ENCODE measurements at places on chromosomes 5 and 9.
A peak's percentile ranks its signal among the peaks of the same experiment; 100 is the strongest.

DNA sequence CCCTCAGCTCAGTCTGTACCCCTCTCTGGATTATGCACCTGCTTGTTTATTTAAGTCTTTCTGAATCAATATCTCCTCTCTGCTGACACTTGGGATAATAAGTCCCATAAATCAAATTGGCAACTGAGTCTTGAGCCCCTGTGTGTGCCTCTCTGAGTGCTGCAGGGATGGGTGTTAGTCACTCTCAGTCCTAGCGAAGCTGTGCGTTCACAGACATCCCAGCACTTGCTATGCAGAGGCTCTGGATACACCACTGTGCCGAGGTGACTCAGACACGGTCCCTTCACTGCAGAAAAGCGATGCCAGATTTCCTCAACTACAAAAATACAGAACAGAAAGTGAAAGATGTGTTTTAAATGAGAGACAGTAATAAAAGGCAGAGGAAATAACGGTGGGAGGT is 4.1 kb upstream of the KCNMB1 start:
- DNase-seq: peak; percentile 87

- DNase-seq: no peak
These were observed 3.5 kb downstream of the TENT4A start for GRCh38 chr5:6716629-6717149.

- DNase-seq: no peak
These were observed 407.7 kb downstream of the SH3GL2 start for GRCh38 chr9:17986595-17986994.

DNA sequence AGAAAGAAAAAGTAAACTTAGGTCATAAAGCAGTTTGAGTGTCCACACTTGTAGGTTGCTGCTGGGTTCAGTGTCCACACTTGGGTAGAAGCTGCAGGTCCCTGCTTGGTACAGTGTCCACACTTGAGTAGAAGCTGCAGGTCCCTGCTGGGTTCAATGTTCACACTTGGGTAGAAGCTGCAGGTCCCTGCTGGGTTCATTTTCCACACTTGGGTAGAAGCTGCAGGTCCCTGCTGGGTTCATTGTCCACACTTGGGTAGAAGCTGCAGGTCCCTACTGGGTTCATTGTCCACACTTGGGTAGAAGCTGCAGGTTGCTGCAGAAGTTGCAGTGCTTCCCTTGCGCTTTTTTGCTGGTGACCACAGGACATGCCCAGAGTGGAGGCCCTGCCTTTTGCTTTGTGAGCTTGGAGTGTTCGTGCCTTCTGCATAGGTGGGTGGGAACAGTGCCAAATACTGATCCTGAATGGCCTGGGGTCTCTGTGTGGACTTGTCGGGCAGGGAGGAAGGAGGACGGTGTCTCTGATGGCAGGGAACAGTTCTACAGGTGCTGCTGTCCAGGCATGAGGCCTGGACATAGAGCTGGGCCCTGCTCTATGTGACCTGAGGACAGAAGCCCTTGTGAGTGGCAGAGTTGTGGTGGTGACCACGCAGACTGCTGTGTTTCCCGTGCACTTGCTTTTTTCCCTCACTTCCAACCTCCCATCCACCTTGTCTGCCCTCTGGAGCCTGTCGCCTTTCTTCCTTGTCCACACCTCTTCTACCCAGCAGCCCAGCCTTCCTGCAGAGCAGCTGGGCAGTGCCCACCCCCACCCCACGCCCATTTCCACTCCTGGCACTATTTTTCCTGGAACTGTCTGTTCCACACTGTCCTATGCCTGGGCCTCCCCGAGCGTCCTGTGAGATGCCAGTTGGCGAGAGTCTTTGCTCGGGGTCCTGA is 120.8 kb downstream of the EHMT1 start:
- DNase-seq: no peak

DNA sequence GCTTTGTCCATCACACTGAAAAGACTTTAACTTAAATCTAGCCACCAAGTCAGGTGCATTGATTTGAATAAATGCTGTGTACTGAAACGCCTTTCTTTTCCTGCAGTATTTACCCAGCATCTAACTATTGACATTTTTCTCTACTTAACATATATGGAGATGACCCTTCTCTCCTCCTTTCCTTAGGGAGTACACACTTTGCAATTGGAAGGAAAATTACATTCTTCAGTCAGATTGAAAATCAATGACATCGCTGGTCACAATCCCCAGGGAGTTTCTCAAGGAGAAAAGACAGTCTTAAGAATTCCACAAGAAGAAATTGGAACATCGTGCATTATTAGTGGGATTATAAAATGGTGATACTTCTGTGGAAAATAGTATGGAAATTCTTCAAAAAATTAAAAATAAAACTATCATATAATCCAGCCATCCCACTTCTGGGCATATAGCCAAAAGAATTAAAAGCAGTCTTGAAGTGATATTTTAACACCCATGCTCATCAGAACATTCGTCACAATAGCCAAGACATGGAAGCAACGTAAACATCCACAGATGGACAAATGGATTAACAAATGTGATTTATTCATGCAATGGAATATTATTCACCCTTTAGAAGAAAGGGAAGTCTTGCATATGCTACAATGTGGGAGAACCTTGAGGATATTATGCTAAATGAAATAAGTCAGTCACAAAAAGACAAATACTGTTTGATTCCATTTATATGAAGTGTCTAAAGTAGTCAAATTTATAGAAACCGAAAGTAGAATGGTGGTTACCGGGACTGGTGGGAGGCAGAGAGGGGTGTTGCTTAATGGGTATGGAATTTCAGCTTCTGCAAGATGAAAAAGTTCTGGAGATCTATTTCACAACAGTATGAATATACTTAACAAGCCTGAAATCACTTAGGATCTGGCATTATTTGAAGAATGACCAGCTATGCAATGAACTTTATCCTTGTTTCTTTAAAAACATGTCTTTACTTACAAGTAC is 14.3 kb upstream of the FREM1 start:
- no peak for DNase-seq

GRCh38 chr9:99828417-99829176 is 6.9 kb downstream of the NR4A3 start:
- no peak for DNase-seq

- DNase-seq: no peak
These were observed 539.8 kb upstream of the ZNF608 start for GRCh38 chr5:125286271-125286670.

- DNase-seq: no peak
These were observed 53.7 kb upstream of the ADAMTS19 start for GRCh38 chr5:129406440-129406839.

DNA sequence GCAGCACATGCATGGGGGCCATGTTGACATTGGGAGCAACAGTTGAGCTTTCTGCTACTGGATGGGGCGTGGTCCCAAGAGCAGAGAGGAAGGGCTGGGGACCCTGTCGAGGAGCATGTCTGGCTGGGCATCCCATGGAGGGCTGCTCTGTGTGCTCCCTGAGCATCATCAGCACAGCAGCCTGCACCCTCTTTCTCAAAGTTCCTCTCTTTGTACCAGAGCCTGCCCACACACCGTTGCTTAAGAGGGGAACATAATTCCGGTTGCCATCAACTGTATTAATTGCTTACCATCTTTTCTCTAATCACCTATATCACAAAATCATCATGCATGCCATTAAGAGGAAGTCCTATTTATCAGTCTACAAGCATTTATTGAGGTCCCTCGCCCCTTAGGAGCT is 55.2 kb upstream of the DIRAS2 start:
- peak; percentile 29 for DNase-seq

GRCh38 chr5:86689103-86689729 is 71.5 kb downstream of the COX7C start:
- no peak for DNase-seq

GRCh38 chr9:121890746-121891145 is 202.4 kb downstream of the TTLL11 start:
- no peak for DNase-seq

DNA sequence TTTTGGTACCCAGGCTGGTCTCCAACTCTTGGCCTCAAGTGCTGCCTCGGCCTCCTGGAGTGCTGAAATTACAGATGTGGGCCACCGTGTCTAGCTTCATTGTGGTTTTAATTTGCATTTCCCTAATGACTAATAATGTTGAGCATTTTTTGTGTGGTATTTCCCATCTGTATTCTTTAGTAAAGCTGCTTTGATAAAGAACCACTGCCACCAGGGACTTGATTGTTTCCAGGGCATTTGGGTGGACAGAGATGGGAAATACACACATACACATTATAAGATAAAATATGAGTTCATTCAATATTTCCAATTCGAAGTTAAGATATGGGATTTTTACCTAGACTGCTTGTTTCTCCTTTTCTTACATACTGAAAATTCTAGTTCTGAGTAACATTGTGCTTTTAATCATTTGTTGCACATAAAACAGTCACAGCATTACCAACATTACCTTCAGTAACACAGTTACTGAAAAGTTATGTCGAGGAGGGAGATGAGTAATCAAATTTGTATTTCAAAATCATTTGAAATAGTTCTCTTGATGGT is 28.9 kb downstream of the HABP4 start:
- DNase-seq: no peak

GRCh38 chr9:127346584-127346983 is 50.4 kb upstream of the SLC2A8 start:
- no peak for DNase-seq

- peak; percentile 78 for DNase-seq
These were observed 44.6 kb upstream of the SHOC1 start for GRCh38 chr9:111839387-111839786.

- no peak for DNase-seq
These were observed 221.6 kb upstream of the CTNND2 start for GRCh38 chr5:12125895-12126294.

- DNase-seq: no peak
These were observed 70.6 kb downstream of the SPIN1 start for GRCh38 chr9:88458716-88459465.

DNA sequence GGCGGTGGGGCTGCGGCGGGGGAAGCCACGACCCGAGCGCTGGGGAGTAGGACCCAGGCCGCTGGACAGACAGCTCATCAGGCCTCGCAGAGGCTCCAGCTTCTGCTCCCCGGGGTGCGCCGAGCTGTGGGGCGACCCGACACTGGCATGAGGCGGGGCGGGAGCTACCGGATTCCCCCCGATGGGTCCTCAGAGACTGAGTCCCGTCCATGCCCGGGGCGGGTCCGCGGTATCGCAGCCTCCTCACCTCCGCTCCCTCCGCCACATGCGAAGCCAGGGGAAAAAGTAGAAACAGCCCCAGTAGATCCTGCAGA is 2.6 kb upstream of the CCL27 start:
- no peak for DNase-seq

- DNase-seq: peak; percentile 97
These were observed 96.0 kb upstream of the PHF24 start for GRCh38 chr9:34862043-34862442.

- DNase-seq: no peak
These were observed 58.3 kb downstream of the PTTG1 start for GRCh38 chr5:160479926-160480325.

- no peak for DNase-seq
These were observed 309.6 kb upstream of the CCNH start for GRCh38 chr5:87722286-87722685.

DNA sequence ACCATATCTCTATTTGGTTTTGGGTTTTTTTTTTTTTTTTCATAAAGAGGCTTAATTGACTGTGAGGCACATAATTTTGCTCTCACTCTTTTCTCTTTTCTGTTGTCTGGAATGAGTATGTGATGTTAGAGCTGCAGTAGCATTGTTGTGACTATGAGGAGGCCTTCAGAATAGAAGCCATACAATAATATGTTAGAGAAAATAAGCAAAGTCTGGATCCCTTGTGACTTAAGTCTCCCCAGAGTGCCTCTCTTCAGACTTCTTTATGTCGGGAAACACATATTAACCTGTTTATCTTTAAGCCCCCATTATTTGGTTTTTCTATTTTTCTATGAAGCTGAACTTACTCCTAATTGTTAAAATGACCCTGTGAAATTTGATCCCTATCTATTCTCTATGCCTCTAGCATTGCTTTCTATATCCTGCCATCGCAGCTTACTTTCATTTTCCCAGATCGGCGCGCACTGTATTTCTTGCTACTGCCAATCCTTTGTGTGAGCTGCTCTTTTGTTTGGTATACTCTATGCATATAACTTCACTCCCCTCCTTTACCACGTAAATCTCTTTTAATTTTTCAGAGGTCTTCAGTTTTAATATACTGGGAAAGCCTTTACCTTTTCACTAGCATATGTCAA is 372.5 kb upstream of the KCNN2 start:
- DNase-seq: no peak

GRCh38 chr5:54450542-54450941 is 5.0 kb upstream of the HSPB3 start:
- no peak for DNase-seq

DNA sequence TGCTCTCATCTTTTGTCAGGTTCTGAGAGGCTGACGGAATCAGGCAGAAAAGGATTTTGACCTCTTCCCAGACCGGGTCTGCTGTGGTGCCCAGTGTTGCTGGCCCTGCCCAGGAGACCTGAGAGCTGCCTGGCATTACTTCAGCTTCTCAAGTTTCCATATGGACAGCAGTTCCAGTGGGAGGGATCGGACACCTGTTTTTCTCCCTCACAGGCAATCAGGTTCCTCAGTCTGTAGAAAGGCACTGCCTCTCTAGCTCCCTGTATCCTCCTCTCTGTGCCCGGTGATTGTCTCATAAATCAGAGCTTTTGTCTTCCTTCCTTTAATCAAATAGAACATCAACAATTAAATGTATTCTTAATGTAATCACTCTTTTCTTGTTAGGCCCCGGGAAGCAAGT is 198.7 kb downstream of the SEMA6A start:
- no peak for DNase-seq

- DNase-seq: no peak
These were observed 28.4 kb downstream of the RUSC2 start for GRCh38 chr9:35518225-35518821.

DNA sequence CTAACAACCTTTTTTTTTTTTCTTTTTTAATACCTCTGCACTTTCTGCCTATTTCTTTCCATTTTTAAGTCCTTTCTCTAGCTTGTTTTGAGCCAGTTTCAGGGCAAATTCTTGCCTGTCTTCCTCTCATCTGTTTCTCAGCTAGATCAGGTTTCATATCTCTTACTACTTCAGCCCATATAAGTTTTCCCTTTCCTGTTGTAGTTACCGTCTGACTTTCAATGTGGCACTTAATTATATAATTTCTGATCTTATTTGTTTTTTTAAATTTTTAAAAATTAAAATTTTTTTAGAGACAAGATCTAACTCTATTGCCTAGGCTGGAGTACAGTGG is 104.7 kb upstream of the ELL2 start:
- no peak for DNase-seq

GRCh38 chr9:10875752-10876151 is 262.9 kb upstream of the PTPRD start:
- no peak for DNase-seq

GRCh38 chr9:133995012-133995896 is 3.1 kb upstream of the VAV2 start:
- no peak for DNase-seq

GRCh38 chr9:4559261-4560182 is 69.3 kb downstream of the SLC1A1 start:
- DNase-seq: no peak

- DNase-seq: no peak
These were observed 849.9 kb downstream of the MAT2B start for GRCh38 chr5:164355267-164355830.

GRCh38 chr9:27888661-27889295 is 315.5 kb upstream of the C9orf72 start:
- DNase-seq: no peak

GRCh38 chr9:11779971-11780370 is 913.2 kb upstream of the TYRP1 start:
- peak; percentile 99 for DNase-seq

GRCh38 chr5:18882154-18882553 is 1105.8 kb downstream of the CDH18 start:
- no peak for DNase-seq
